ENCODE measurements at places on chromosomes 3 and 15.

DNA sequence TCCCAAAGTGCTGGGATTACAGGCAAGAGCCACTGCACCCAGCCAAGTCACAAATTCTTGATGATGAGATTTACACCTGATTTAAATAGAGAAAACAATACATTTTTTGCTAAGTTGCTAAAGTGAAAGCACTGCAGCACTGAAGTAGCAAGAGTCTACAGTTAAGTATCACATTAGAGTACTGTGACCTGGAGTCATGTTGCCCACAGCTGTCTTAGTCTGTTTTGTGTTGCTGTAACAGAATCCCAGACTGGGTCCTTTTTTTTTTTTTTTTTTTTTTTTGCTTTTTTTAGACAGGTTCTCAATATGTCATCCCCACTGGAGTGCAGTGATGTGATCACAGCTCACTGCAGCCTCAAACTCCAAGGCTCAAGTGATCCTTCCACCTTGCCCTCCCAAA, 23.2 kb upstream of the GNB4 start:
- DNase-seq: no peak

- no peak for DNase-seq
Observed at GRCh38 chr3:15815696-15816095, 17.9 kb upstream of the ANKRD28 start.

GRCh38 chr3:129673012-129673411, 66.5 kb upstream of the PLXND1 start:
- DNase-seq: no peak

GRCh38 chr3:66582721-66583423, 82.0 kb upstream of the LRIG1 start:
- peak; percentile 16 for DNase-seq

DNA sequence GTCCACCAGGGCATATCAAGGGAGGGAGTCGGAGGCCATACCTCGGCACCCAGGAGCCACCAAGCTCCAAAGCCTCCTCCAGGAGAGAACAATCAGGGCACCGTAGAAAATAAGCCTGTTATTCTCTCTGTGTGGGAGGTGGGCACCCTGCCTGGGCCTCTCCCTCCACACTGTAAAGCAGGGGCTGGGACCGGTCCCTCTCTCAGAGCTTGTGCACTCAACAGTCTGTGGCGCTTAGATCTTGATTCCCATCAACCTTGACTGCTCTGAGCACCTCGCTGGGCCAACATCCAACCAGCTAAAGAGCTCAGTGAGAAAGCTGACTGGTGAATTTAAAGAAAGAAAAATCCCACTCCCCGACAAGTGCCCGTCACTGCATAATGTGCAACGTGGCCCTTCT, 53.0 kb downstream of the PCSK6 start:
- DNase-seq: no peak

DNA sequence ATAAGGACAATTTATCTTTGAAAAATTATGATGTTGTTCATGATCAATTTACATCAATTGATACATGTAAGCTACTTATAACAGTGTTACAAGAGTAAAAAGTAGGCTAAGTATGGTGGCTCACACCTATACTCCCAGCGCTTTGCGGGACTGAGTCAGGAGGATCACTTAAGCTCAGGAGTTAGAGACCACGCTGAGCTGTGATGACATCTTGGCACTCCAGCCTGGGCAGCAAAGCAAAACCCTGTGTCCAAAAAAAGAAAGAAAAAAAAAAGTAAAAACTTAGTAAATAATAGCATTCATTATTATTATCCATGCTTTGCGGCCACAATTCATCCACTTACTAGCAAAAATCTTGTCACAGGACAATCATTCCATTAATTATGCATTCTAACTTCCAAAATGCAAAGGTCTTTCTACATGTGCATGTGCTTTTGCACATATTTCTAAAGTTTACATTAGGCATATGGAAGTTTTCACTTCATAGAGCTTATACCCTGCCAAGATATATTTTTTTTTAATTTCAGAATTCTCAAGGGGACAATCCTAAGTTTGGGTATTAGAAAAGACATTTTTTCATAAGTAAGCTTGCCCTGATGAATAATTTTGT, 243.3 kb upstream of the RARB start:
- DNase-seq: no peak

GRCh38 chr3:125611908-125612307, 16.6 kb upstream of the OSBPL11 start:
- DNase-seq: no peak

DNA sequence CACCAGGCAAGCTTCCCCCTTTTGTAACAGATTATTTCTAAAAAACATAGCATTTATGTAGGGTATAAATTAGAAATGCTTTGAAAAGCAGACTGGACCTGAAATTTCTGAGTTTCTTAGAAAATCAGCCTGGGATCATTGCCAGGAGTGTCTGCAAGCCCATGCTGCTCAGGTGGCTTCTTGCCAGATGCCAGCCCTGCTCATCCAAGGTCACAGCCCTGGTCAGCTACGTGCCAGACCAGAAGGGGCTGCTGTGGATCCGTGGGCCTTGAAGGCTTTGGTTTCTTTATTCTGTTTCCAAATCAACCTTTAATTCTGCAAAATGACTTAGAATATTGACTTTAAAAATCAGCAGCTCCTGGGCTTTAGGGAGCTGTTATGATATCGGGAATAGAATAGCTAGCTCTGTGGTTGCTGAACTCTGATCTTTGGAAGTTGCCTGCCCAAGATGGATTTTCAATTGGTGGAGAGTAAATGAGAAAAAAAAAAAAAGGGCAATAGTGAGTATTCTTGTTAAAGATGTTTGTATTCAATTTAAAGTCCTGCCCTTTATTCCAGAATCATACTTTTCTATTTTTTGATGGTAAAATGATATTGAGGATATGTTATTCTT, 370.1 kb upstream of the ONECUT1 start:
- DNase-seq: no peak

DNA sequence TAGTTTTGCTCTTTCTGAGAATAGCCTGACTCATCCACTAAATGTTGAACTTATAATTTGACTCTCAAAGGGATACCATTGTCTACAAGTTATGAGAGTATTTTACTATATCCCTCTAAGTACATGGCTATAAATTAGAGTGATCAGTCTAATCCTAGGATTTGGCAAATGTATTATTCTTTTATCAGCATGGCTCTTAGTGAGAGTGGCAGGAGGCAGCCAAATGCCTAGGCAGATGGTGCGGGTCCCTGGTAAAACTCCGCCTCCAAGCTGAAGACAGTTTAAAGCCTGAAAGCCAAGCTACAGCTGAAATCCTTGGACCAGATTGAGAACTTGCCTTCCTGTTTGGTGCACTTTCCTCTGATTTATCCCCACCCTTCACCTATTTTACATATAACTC, 631.8 kb downstream of the SQOR start:
- no peak for DNase-seq
